ENCODE measurements at places on chromosomes 6 and 20. TPM values are rescaled to one million over a fixed set of nuclear protein-coding genes. Genes with fewer than 3 reads are reported as not detected.

HTR1E gene
- total RNA-seq = not detected

COL12A1 gene
- 5.2 TPM for total RNA-seq

OR2B6 gene
- 0.15 TPM for total RNA-seq

C6orf47 gene
- total RNA-seq = 13.0 TPM

PRSS35 gene
- not detected for total RNA-seq

WFDC10A gene
- not detected for total RNA-seq

ECT2L gene
- not detected for total RNA-seq

NRM gene
- 22.2 TPM for total RNA-seq

DEF6 gene
- 0.06 TPM for total RNA-seq

CCN6 gene
- total RNA-seq = not detected

FAM162B gene
- not detected for total RNA-seq

HNF4A gene
- total RNA-seq = 11.5 TPM

SLC24A3 gene
- total RNA-seq = not detected

HLA-A gene
- total RNA-seq = 113 TPM

PTGIS gene
- not detected for total RNA-seq

DNAAF9 gene
- 3.7 TPM for total RNA-seq

PRKN gene
- total RNA-seq = 0.10 TPM

GUCA1A gene
- not detected for total RNA-seq

TBXT gene
- total RNA-seq = not detected

ZSCAN23 gene
- not detected for total RNA-seq

SYTL3 gene
- 0.98 TPM for total RNA-seq

LY6G6D gene
- total RNA-seq = not detected

SESN1 gene
- 9.5 TPM for total RNA-seq

NMBR gene
- not detected for total RNA-seq

SLC17A2 gene
- not detected for total RNA-seq

MOCS3 gene
- total RNA-seq = 6.3 TPM

MAP1LC3A gene
- 31.6 TPM for total RNA-seq

RAD21L1 gene
- not detected for total RNA-seq

EMILIN3 gene
- total RNA-seq = 0.29 TPM

SAMD3 gene
- total RNA-seq = not detected

LHFPL5 gene
- not detected for total RNA-seq

SLC26A8 gene
- not detected for total RNA-seq

RPL7L1 gene
- total RNA-seq = 72.1 TPM

PTPRK gene
- 18.5 TPM for total RNA-seq

GSTA1 gene
- not detected for total RNA-seq

CUL7 gene
- total RNA-seq = 6.7 TPM

SLC25A27 gene
- total RNA-seq = 0.09 TPM

MYCT1 gene
- 0.06 TPM for total RNA-seq

ULBP1 gene
- 0.97 TPM for total RNA-seq

DDO gene
- not detected for total RNA-seq

TINAG gene
- total RNA-seq = 0.08 TPM

SULF2 gene
- 22.7 TPM for total RNA-seq

COX4I2 gene
- not detected for total RNA-seq

PRPF6 gene
- total RNA-seq = 57.1 TPM

CPXM1 gene
- not detected for total RNA-seq

STMND1 gene
- total RNA-seq = not detected

ZKSCAN3 gene
- total RNA-seq = 2.1 TPM

SAMD10 gene
- total RNA-seq = not detected

TNFRSF6B gene
- 0.85 TPM for total RNA-seq

RCAN2 gene
- not detected for total RNA-seq

EPB41L1 gene
- 63.3 TPM for total RNA-seq

CLPSL1 gene
- not detected for total RNA-seq

ID4 gene
- total RNA-seq = 2.6 TPM

PNISR gene
- 26.2 TPM for total RNA-seq

LIME1 gene
- total RNA-seq = 10.5 TPM

All from A549 treated with CpdA at 1 μM for 4 hours (cell line).